ENCODE measurements at places on chromosomes 2 and 18.

GRCh38 chr18:41347057-41347456 lies 608.0 kb upstream of the PIK3C3 start:
- DNase-seq, result no peak

DNA sequence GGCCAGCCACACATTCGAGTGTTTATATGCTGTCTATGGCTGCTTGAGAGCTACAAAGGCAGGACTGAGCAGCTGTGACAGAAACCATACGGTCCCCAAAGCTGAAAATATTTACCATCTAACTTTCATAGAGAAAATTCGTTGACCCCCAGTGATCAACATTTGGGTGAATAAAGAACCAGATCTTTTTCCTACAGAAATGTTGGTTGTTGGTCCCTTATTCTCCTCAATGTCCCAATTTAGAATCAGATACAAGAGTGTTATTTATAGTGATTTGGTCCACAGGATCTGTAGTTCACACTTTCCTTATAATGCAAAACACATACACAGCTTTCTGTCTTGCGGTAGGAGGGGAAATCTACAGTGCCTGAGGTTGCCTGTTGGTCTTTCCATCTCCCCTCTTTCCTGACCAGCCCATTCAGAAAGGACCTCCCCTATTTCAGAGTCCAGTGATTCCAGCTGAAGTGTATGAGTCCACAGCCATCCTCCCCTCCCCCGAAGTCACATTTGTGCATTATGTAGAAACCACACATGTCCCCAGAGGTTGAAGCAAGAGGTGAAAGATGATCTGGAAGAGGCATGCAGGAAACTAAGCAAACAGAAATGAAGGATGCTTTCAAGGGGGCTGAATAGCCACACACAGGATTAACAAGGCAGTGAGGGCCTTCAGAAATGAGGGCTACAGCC lies 61.9 kb downstream of the SPRED2 start:
- DNase-seq, result no peak

GRCh38 chr2:239035997-239036731 lies 188.3 kb downstream of the TWIST2 start:
- no peak for DNase-seq

DNA sequence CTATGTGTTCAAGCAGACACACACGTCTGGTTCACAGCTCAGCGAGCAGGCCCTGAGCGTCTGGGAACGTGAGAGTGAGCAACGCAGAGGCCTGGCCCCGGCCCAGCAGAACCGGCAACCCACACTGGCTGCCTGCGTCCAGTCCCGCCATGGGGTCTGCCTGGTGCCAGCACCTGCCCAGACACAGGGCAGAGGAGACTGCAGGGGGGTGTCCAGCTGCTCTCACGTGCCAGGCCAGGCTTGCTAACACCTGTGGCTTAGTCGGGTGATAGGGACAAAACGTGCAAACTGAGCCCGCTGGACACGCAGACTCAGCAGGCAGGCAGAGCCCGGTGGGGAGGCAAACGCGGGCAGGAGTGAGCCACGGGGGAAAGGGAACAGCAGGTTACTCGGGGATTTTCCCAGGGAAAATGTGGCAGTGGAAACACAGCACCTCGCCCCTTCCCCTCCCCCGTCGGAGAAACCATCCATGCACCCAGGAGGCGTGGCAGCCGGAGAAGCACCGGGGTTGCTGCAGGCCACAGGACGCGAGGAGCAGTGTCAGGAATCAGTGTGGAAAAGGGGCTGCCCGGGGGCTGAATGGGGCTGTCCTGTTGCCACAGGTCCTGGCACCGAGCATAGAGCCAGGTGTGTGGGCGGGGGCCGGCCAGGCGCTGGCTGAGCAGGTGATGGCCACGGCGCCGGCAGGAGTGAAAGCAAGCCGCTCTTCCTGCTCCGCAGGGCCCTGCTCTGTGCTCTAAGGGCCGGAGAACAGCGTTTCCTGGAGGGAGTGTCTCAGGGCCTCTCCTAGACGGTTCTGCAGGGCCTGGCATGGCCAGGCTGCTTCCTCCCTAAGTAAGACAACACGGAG lies 154.7 kb downstream of the HDAC4 start:
- DNase-seq, result no peak

DNA sequence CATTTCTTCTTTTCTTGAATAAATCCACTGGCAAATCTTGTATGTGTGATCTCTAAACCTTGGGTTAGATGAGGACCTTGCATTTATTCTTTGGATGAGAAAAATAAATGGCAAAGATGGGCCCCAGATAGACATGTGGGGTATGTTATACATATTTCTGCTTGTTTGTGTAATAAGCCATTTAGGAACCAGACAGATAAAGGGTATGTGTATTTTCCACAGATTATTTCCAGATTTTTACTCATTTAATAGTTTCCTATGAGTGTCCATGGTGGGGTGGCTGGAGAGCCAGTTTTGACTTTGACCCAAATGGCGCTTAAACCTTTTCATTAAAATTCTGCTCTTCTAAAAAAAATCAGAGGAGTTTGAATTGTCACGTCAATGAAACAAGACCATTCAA lies 102.8 kb downstream of the MYCN start:
- DNase-seq, result no peak

DNA sequence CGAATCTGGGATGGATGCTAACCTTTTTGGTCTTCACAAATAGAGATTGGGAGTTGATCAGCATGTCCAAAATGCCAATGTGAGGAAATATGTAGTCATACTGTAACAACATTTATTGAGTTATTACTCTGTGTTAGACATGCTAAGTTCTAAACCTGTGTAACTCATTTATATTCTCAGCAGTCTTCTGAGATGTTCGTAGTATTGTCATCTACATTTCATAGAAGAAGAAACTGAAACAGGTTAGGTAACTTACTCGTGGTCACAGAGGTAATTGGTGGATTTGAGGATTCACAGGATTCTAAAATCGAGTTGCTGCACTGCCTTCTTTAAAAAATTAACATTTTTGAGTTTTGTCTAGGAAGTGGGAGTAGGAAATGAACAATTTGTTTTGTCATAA lies 162.1 kb downstream of the UBE2E3 start:
- DNase-seq, result no peak

DNA sequence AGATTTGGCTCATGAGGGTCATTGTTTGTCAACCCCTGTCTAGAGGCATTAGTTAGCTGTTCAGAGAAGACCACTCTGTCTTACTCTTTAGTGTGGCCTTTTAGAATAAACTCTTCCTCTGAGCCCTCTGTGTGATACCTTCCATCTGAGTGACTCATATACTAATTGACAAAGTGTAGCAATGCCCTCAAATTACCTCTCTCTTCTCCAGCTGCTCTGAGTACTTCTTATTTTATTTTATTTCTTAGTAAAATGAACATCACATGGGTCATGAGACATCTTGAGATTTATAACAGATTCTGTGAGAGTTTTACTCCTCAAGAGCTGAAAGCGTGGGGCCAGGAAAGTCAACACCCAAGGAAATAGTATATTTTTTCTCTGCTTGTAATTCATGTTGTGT lies 67.4 kb downstream of the KCTD18 start:
- DNase-seq, result no peak

- DNase-seq, result no peak
These were observed 182.9 kb downstream of the IKZF2 start for GRCh38 chr2:212968284-212969081.

GRCh38 chr2:102074152-102074783 lies 68.3 kb upstream of the IL1R1 start:
- DNase-seq, result no peak

DNA sequence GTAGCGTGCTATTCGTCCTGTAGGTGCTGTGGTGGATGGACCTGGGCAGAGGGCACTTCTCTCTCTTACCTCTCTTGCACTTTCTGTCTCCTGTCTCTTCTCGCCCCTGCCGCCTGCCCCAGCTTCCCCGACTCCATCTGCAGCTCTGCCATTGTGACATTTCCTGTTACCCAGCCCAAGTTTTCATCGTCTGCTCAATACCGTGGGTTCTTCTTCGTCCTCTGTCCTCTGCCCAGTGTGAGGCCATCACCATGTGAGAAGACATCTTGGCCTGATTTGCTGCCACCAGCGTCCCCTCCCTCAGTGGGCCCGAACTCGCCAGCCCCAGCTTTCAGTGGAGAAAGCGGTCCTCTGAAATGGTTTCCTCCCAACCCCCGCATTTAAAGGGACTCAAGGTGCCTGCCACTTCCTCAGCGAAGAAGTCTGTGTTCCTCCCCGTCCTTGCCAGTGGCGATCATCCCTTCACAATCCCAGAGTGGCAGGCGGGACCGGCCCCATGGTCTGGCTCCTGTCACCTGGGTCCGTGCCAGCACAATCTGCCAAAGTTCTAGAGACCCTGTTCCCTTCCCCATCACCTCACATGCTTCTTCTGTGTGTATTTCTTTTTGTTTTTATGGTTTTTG lies 18.0 kb downstream of the TGOLN2 start:
- DNase-seq, result no peak

DNA sequence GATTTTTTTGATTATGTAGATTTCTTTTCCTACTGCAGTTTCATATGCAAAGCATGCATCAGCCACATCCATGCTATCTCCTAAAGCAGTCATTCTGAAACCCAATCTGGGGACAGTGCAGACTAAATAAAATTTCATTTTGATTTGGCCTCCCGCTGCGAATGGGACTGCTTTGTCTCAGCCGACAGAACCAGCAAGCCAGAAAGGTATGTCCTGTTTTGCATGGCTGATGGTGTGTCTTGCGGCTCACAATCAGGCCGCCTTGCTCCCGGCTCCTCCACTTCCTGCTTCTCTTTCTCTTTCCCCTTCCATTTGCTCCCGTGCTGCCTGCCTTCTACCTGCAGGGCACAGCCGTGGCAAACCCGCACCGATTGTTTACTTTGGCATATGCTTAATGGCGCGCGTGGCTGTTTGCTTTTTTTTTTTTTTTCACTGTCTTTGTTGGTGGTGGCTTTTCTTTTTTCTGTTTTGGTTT lies 419.6 kb upstream of the POU3F3 start:
- peak; percentile 62 for DNase-seq

- no peak for DNase-seq
These were observed 155.0 kb downstream of the EIPR1 start for GRCh38 chr2:3222636-3223035.

DNA sequence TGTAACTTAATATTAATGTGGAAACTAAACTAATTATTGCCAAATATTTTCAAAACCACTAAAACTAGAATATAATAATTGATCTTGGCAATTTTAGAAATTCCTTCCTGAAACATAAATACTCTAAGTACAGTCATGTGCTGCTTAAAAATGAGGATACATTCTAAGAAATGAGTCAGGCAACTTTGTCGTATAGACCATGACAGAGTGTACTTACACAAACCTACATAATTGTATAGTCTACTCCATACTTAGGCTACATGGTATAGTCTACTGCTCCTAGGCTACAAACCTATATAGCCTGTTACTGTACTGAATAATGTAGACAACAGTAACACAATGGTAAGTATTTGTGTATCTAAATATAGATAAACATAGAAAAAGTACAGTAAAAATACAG lies 27.6 kb downstream of the FEZ2 start:
- DNase-seq, result no peak

DNA sequence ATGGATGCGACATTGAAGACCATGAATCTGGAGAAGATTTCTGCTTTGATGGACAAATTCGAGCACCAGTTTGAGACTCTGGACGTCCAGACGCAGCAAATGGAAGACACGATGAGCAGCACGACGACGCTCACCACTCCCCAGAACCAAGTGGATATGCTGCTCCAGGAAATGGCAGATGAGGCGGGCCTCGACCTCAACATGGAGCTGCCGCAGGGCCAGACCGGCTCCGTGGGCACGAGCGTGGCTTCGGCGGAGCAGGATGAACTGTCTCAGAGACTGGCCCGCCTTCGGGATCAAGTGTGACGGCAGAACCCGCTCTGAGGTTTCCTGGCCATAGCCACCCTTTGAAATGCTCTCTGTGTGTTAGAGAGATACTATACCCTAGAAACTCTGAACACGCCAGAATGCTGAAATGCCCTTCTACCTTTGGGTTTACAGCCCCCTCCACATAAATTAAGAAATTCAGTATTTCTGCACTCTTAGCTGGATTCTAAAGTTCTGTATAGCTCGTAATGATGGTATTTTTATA lies 659 bp downstream of the CHMP1B start:
- DNase-seq, result peak; percentile 52

GRCh38 chr2:25236736-25237135 lies 68.4 kb upstream of the POMC start:
- no peak for DNase-seq

GRCh38 chr2:144508172-144508851 lies 11.6 kb downstream of the ZEB2 start:
- peak; percentile 89 for DNase-seq

- peak; percentile 14 for DNase-seq
These were observed 179.2 kb downstream of the TTC32 start for GRCh38 chr2:19722531-19722971.

DNA sequence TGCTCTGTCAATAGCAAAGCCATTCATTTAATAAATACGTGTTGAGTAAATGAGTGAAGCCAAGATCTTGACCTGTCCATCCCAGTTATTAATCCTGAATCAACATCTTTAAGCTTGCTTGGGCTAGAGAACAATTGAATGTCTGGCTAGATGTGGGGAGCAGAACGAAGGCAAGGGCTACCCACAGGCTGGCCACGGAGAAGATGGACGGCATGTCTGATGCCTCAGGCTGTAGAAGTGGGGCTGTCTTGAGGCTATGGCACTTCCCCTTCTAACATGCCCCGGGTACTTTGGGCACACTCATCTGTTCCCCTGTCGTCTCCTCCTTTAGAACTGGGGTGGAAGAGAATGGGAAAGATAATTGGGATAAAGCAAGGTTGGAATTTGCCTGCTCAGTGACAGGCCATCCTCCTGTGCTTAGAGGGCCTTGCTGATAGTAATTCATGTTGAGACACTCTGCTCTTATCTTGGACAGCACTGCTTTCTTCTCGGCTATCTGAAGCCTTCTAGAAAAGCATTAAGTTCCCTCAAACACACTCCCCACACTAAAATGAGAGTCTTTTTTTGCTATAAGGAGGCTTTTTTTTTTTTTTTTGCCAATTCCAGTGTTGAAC lies 225.7 kb downstream of the MREG start:
- no peak for DNase-seq

DNA sequence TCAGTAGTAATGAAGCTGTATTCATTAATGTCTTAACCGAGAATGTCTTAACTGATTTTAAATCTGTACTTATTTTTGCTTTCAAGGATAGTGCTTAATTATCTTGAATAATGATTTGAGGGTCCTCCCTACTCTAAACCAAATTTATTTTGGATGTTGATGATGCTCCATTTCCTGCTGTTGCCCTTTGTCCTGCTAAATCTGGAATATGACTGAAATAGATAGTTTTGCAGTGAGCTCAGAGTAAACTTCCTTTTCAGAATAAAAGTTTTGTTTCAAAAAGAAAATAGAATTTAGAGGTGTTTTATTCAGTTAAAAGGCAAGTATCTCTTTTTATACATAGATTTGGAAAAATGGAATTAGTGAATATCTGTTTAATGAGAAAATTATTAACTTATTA lies 8.1 kb downstream of the NBEAL1 start:
- DNase-seq, result no peak

GRCh38 chr2:3283206-3283605 lies 94.4 kb downstream of the EIPR1 start:
- DNase-seq, result no peak
